ENCODE measurements at places on chromosomes 12 and 14.

GRCh38 chr14:38999949-39000348 is 103.1 kb downstream of the SEC23A start:
- no peak for DNase-seq

DNA sequence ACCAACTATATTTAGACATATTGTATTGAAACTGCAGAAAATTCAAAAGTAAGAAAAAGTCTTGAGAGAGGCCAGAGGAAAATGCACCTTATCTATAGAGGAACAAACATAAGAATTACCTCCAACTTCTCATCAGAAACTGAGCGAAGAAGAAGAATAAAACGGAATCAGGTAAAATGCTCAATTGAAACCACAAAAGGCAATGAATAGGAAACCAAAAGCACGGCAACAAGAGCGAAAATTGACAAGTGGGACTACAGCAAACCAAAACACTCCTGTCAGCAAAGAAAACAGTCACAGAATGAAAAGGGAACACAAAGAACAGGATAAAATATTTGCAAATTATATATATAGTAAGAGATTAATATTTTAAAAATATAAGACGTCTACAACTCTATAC is 61.9 kb upstream of the PARP11 start:
- no peak for DNase-seq

DNA sequence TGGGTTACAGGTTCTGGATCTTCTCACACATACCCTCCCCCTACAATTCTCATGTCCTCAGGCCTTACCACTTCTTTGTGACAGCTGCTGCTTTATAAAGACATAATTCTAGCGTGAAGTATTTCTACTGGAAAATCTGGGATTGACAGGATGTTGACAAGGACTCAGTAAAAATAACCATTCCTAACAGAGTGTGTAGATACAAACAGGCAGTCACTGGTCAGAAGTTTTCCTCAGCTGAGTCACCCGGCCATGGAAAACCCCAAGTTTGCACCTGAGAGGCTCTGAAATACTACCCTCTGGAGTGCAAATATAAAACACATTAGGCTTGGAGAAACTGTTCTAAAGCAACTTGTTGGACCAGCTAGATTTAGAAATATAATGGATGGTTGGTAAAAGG is 54.4 kb downstream of the SPPL3 start:
- DNase-seq, result no peak

GRCh38 chr14:85479306-85479705 is 50.6 kb upstream of the FLRT2 start:
- DNase-seq, result no peak

Data from AG04449 (cell line).